ENCODE measurements at places on chromosomes 3 and 15.

- peak; percentile 48 for DNase-seq
These were observed 3.1 kb downstream of the GP5 start for GRCh38 chr3:194395778-194396538.

- no peak for DNase-seq
These were observed 783.3 kb upstream of the ARRDC4 start for GRCh38 chr15:97177151-97177577.

DNA sequence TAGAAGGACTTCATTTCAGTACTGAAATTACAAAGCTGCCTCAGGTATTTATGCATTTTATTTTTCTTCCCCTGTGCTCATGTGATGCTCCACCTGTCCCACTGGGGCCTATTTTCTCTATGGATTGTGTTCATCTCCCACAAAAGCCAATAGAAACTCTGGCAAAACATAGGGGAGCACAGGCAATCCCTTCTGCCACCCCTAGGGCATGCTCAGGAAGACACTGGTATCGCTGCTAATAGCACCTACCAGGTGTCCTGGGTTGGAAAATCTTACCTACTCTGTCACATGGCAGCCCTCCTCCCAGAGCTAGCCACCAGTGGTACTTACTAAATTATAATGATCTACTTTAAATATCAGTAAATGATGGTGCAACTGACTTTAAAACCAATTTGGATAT lies 427.4 kb downstream of the FGF12 start:
- no peak for DNase-seq

- DNase-seq, result no peak
These were observed 476.0 kb upstream of the TGFBR2 start for GRCh38 chr3:30130391-30130790.

DNA sequence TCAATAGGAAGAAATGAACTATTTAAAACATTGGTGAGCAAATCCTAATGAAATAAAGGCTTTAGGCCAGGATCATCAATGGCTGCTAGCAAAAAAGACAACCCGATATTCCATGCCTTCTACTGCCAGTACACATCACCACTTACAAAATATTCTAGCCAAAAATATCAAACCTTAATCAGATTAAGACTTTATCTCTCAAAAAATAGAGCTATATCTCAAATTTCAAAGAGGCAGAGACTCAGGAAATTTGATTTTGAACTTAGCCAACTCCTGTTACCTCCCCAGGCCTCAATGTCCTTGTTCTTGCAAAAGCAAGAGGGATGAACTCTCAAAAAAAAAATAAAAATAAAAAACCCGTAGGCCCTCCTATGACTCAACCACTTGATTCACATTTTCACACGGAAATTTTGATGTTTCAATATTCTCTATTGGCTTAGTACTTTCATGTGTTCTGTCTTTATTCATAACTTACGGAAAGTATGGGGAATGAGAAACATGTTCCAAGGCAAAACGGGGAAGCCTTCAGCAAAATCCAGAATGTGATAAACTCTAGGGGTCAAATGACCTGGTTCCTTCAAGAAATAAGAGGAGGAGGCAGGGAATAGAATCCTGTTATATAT lies 273.3 kb upstream of the ZPLD1 start:
- no peak for DNase-seq

GRCh38 chr3:101938262-101938847 lies 89.0 kb downstream of the NFKBIZ start:
- DNase-seq, result no peak

DNA sequence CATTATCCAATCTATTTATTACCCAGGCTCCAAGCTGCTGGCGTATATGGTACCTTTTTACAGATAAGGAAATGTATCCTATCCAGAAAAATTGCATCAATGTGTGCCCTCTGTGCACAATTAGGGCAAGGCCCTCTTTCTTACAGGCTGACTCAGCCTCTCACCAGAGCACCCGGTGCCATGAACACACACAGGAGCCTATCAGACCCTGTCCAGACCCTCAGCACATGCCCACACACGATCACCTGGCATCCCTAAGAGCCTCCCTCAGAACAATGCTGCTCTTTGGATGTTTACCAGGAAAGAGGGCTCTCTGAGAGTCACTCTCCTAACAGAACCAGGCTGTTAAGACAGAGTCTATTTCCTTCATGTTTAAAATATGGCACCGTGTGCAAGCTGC lies 460.0 kb upstream of the TBL1XR1 start:
- no peak for DNase-seq

DNA sequence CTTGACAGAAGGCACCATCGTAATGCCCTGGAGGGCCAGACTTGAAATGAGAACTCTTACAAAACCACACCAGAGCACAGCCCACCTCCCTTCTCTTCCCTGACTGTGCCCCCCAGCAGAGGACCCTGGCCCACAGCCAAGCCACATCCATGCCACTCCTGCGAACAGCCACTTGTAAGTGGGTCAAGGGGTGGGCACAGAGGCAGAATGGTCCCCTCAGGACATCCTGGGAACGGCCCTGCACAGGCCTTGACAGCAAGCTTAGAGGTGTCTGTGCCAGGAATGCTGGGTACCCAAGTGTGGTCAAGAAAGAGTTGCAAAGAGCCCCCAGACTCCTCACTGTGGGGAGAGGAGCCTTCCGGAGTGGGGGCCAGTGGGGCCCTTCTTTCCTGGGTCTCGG lies 33.3 kb downstream of the HCN4 start:
- DNase-seq, result no peak

- no peak for DNase-seq
These were observed 238.1 kb upstream of the STT3B start for GRCh38 chr3:31294430-31295149.

DNA sequence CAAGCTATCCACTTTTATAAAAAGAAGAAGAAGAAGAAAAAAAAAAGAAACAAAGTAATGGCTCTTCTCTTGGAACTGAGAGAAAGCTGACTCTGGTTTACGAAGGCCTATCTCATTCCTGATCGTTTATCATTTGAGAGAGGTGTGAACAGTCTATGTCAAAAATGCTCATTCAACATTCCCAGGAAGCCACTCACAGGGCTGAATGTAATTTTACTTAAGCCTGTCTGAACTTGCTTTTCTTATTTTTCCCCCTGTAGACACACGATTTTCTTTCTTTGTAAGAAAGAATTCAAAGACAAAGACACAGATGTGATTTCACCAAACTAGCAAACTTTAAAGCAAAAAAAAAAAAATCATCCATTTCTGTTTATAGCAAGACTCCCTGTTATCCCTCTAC lies 805.8 kb downstream of the FHIT start:
- DNase-seq, result no peak

GRCh38 chr3:145906301-145906700 lies 254.7 kb downstream of the PLOD2 start:
- no peak for DNase-seq

GRCh38 chr15:25797936-25798901 lies 64.9 kb downstream of the ATP10A start:
- no peak for DNase-seq

GRCh38 chr3:60759439-60759838 lies 491.8 kb downstream of the FHIT start:
- DNase-seq, result no peak

- DNase-seq, result no peak
These were observed 259.5 kb downstream of the THRB start for GRCh38 chr3:24235121-24235520.

DNA sequence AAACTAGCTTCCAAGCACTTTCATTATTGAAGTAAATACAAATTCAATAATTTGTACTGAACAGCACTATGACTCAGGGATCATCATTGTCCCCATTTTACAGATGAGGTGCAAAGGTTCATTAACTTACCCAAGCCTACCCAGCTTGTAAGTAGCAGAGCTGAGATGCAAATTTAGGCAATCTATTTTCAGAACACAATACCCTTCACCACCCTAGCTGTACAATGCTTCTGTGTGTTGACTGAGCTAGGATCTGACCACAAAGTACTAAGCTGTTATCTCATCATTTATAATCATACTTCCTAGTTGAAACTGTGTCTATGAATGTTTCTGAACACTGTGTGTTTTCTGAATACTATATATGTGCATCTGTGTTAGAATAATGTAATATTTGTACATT lies 3.2 kb upstream of the ILDR1 start:
- no peak for DNase-seq

- DNase-seq, result no peak
These were observed 964.6 kb downstream of the SI start for GRCh38 chr3:164113371-164114332.

DNA sequence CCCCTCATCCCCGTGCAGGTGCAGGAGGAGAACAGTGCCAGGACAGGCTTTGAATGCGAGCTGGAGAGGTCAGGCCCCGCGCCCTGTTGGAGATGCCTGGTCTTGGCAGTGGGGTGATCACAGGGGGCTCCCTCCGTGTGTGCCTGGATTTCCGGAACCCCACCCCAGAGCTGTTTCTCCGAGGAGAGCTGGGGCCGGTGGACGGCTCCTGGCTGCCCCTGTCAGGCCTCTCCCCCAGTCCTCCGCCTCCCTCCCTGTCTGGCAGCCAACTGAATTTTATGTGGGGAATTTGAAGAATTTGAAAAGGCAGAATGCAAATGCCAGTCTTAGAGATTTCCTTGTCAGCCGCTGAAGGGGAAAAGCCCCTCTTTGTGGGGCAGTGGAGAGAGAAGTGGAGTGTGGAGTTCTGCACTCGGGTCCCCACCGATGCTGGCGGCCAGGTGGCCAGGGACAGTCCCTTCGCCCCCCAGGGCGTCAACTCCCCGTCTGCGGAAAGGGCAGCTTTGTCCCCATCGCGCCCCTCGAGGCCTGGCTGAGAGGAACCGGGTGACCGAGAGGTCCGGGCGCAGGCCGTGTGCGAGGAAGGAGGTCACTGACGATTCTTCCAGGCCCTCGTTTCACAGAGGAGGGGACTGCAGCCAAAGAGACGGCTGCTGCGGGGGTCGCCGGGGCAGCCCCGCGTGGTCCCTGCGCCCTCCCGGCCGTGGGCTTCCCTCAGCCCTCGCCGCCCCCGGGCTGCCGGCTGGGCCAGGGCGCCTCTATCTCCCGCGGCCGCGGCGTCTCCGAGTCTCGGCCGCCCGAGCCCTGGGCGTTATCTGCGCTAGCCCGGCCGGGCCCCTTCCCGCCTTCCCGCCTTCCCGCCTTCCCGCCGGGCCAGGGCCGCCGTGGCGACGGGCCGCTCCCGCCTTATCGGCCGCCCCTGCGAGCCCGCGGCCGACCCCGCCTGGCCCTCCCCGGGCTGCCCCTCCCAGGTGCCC lies 56.0 kb upstream of the LCTL start:
- no peak for DNase-seq

DNA sequence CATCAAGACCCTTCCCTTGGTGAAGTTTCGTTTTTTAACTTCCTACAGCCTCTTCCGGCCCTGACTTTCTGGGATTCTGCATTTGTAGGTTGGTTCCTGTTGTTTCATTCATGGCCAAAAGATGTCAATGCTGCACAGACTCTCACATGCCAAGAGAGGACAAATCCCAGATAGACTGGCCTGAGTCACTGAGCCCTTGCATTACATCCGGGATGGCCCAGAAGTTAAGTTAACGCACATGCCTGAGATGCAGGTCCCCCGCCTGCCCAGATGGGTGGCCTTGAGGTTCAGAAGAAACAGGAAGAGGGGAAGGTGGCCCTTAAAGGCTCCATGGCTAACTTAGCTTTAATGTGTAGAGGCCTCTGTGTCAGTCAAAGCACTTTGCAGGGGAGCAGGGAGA lies 51.6 kb upstream of the SRGAP3 start:
- DNase-seq, result no peak
